Right cardiac atrium (tissue), 5 donors: ENCODE measurements at places on chromosomes 11 and 22.
A peak's percentile ranks its signal among the peaks of the same experiment; 100 is the strongest.

DNA sequence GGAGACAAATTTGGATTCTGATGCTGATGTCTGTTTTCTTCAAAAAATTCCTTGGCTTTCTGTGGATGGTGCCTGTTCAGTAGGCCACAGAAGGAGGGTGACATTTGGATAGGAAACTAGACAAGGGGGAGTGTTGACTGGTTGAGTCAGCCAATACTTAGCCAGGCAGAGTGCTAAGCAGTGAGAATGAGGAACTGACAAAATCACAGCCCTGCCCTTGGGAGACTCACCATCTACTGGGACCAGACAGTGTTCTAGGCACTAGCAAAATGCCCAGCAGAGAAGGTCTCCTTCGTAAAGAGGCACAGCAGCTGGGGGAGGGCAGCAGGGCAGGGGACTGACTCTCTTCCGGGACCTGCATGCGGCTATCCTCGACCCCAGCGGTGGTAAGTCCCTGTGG lies 190.2 kb downstream of the DSCAML1 start:
- no peak for DNase-seq

DNA sequence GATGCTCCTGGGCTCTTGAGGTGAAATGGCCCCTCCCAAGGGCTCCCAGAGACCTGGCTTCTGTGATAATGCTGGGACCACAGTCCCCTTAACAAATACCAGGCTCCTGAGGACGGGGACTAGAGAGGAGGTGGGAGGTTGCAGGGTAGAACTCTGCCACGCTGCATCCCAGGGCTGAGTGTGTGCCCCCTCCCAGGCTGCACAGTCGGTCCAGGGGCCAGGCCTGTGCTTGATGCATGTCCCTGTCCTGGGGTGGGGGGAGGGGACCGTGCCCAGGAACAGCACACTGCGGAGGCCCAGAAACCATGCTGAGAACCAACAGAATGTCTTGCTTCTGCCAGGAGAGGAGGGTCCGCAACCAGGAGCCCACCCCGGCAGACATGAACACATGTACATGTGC lies 9.3 kb downstream of the CSF2RB start:
- DNase-seq: no peak

DNA sequence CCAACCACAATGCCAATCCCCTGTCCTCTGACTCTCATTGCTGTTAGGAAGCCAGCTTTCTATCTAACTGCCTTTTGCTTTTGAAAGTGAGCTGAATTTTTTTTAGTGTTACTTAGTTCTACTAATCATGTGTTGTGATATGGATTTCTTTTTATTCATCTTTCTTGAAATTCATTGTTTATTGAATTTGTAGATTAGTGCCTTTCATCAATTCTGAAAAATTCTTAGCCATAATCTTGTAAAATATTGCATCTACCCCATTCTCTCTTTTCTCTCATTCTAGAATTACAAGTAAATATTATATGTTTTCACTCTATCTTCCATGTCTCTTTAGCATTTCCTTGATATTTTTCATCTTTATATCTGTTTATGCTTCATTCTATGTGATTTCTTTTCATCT lies 47.8 kb downstream of the DDIAS start:
- DNase-seq: no peak

DNA sequence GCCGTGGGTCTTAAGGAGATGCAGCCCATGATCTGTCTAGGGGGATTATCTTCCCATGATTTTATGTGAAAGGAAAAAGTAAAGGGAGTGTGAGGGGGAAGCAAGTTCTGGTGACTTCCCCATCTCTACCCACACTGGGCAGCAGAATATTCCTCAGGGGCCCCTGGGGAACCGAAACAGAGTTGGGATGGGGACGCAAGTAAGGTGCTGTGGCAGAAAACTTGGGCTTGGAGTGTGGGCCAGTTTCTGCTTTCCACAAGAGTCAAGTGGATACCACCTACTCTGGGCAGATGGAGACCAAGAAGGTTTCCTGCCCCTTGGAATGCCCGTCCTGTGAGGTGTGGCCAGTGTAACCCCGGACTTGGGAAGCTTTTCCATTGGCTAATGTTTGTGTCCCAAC lies 64.4 kb downstream of the SGSM3 start:
- no peak for DNase-seq

DNA sequence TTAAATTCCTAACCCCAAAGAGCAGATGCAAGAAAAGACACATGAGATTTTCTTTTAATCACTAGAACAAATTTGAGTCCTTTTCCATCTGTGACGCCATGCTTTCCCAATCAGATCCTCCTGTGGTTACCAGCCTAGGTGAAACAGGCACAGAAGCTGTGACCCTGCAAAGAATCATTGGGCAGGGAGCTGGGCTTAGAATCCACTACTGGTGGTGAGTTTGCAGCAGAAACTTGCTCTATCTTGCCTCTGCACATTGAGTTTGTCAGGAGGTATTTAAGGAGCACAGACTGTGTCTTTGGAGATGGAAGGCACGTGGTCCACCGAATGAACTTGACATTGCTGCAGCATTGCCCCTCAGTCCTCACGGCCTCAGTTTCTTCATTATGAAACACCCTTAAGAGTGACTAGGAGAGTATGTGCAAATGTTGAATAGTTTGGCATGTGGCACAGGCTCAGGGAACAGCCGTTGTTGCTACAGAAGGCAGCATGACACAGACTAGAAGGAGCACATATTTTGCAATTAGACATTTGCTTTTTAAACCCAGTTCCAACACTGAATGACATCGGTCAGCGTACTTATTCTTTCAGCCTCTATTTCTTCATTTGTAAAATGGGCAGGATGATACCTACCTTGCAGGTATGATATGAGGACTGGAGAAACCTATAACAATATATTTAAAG lies 127.6 kb downstream of the DBX1 start:
- no peak for DNase-seq

GRCh38 chr11:30377347-30377746 lies 54.4 kb downstream of the ARL14EP start:
- no peak for DNase-seq

- no peak for DNase-seq
Observed at GRCh38 chr11:7486781-7487140, 1.5 kb downstream of the OLFML1 start.

DNA sequence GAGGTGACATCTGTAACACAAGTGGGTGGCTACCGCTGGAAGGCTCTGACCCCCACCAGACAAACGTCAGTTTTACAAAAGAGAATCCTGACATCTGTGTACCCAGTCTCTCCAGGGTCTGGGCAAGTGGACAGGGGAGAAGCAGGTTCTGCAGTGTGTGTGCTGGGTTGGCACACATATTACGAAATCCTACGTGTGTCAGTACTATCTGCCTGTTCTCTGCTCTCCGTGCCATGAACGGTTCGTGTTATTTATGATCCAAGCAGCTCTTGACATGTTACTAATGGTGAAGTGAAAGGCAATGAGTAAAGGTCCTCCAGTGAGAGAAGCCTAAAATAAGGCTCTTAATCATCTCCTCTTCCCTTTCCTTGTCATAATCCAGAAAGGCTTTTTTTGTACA lies 201.5 kb upstream of the MTMR2 start:
- no peak for DNase-seq

GRCh38 chr11:100080821-100081220 lies 606.3 kb upstream of the ARHGAP42 start:
- no peak for DNase-seq

GRCh38 chr11:125959931-125960330 lies 14.1 kb downstream of the VSIG10L2 start:
- no peak for DNase-seq

GRCh38 chr11:117528097-117528721 lies 200.6 kb downstream of the CEP164 start:
- no peak for DNase-seq

DNA sequence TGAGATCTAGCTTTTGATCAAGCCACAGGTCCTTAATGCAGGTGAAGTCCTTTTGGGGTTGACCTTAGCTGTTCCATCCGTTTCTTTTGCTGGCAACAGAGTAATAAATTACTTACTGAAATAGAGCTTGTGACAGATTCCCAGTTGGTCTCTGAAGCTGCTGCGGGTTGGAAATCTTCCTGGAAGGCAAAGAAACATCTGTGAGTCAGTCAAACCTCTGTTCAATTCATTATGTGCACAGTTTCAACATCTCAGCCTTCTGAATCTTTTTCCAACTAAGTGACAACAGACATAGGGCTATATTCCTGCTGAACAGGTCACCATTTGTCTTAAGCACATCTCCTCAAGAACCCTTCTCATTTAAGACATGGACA lies 88.9 kb upstream of the DDI1 start:
- no peak for DNase-seq

GRCh38 chr11:32594272-32594671 lies 10.6 kb downstream of the EIF3M start:
- DNase-seq: no peak

GRCh38 chr22:22571862-22572261 lies 12.8 kb upstream of the PRAME start:
- no peak for DNase-seq

GRCh38 chr22:23305922-23306374 lies 125.6 kb downstream of the BCR start:
- peak; percentile 91 for DNase-seq

DNA sequence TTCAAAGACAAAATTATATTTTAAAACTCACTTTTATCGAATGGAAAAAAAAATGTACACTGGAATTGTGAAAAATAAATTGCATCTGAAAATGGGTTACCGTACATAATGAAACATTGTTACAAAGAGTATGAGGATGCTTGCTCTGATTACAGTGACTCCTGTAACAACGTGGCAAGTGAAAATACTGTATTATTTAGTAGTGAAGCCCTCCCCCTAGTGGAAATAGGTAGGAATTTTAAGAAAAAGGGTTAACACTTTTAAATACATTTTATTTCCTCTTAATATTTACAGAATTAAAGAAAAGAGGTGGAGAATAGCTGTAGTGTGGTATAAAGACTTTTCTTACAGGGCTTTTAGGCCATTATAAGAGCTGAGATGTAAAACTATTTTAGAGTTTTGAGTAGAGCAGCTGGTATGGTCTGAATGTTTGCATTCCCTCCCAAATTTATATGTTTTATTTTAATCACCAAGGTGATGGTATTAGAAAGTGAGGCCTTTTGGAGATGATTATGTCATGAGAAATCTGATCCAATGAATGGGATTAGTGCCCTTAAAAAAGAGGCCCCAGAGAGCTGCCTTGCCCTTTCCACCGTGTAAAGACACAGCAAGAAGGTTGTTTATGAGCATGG lies 25.2 kb downstream of the FAM76B start:
- no peak for DNase-seq

DNA sequence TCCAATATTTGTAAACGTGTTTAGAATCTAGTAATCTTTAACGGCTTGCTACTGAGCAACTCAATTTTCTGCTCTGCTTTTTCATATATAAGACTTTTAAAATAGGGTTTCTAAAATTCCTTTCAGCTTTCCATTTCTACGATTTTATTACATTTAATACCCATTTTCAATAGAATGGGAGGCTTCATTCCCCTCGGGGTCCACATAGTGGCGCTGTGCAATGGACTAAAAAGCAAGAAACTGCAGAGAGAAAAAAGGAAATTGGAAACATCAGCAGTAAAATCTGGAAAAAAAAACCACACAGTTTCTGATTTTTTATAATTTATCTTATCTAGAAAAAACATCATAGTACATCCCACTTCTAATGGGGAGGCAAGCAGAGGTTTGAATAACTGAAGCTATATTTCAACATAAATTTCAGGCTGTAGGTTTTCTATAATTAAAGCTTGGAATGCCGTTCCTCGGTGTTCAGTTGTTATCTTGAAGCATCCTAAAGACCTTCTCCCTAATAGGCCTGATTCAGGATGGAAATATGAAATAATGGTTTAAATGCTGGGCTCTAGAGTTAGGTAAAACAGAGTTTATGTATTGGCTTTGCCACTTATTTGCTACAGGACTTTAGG lies 18.7 kb upstream of the JHY start:
- no peak for DNase-seq

- no peak for DNase-seq
Observed at GRCh38 chr22:33798401-33798800, 121.9 kb downstream of the LARGE1 start.
